Fibroblast of villous mesenchyme (primary cell): ENCODE measurements at places on chromosomes 13 and 19. TPM values are rescaled to one million over a fixed set of nuclear protein-coding genes. Genes with fewer than 3 reads are reported as not detected.

DNA sequence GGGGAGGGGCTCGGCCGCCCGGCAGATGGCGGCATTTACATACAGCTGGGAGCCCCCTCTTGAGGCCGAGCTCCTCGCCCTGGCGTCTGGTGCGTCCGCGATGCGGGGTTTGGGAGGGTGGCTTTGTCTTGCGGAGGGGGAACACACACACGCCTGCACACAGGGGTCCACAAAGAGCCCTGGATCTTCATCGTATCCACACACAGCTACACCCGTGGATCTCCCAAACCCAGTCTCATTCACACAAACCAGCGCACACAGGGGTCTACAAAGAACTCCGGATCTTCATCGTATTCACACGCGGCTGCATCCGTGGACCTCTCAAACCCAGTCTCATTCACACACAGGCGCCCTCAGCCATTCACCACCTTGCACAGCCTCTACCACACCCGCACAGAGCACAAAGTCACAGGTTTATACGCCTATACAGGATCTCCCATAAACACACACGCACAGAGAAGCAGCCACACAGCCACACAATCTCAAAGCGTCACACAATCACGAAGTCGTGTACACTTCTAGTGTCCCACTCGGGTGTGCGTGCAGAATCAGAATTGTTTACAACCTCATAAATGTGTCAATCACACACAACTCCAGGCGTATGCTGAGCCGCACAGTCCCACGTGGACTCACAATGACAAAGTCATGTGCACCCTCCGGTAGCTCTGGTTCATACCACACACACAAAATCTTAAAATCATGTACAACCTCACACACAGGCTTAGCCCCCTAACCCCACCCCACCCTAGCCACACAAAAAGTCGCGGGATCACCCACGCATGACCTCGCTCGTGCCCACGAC is 550 bp upstream of the DLL3 start:
- peak; percentile 54 for DNase-seq

DNA sequence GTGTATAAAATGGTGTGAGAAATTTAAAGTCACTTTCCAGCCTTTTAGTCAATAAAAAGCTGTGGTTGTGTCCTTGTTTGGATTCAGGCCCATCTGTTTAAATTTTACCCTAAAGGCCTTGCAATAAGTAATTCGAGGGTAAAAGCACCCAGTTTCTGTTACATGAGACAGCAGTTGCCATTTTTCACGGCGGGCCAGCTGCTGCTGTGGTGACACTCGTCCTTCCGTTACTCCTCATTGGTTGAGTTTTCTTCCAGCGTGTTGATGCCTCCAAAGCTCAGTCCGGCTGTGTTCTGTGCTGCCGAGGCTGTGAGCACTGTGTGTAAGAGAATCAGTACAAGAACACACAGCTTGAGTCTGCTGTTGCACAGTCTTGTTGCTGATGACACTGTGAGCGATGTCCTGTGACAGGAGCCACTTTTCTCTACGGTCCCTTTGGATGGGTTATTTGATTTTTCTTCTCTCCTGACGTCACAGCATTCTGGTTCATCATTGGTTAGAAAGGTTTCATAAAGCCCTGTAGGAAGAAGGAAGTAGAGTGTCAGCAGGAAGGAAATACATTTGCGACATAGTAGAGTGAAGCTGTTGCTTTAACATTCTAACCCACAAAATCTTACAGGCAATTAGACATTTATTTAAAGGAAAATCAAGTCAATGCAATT is 602.5 kb upstream of the ARGLU1 start:
- no peak for DNase-seq

- no peak for DNase-seq
These were observed 286.6 kb downstream of the COG6 start for GRCh38 chr13:39941911-39942551.

GRCh38 chr19:55451965-55452748 is 9.1 kb upstream of the SHISA7 start:
- DNase-seq, result no peak

DNA sequence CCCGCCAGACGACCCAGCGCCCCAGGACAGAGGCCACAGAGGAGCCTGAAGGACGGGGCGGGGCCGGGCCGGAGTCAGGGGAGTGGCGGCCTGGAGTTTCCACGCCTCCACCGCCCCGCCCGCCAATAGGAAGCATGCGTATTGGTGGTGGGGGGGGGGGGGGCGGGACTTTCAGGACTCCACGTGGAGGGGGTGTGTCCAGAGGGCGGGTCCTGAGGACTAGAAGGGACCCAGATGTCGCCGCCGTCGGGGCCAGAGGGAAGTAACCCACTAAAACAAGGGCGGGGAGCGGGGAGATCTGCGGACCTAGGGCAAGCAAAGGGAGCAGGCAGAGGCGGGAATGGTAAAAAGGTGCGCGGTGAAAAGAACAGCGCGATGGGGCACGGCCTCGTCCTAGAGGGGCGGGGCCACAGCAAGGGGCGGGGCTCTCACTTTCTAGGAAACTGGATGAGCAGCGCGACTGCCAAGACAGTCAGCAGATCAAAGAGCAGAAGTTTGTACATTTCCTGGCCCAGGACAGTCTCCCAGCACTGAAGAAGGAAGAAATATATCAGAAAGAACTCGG is 2.8 kb upstream of the LENG1 start:
- peak; percentile 80 for DNase-seq

GRCh38 chr13:49308097-49308875 is 60.6 kb downstream of the CDADC1 start:
- peak; percentile 62 for DNase-seq

GRCh38 chr19:6577476-6578125 is 13.3 kb downstream of the CD70 start:
- no peak for DNase-seq

GRCh38 chr13:76029706-76030105 is 393.6 kb downstream of the LMO7 start:
- DNase-seq, result no peak

- DNase-seq, result no peak
These were observed 58.4 kb downstream of the SLC7A9 start for GRCh38 chr19:32811151-32811550.

ZNF507 gene
- total RNA-seq, result 10.6 and 13.0 TPM in 2 replicates

PRODH2 gene
- total RNA-seq, result not detected in 2 replicates

F10 gene
- 8.7 and 12.5 TPM in 2 replicates for total RNA-seq

C5AR2 gene
- total RNA-seq, result under 0.01 TPM in 1 of 2 replicates, not detected in the other

CGB8 gene
- total RNA-seq, result not detected in 2 replicates

KLK6 gene
- total RNA-seq, result not detected in 2 replicates
